ENCODE measurements at places on chromosomes 4 and X. TPM values are rescaled to one million over a fixed set of nuclear protein-coding genes. Genes with fewer than 3 reads are reported as not detected.

QRFPR gene
- not detected for total RNA-seq

SLC49A3 gene
- total RNA-seq = 11.4 TPM

CSAG1 gene
- not detected for total RNA-seq

DCAF4L1 gene
- 0.36 TPM for total RNA-seq

TNIP2 gene
- 34.9 TPM for total RNA-seq

ATP2B3 gene
- 0.09 TPM for total RNA-seq

PDE5A gene
- total RNA-seq = 55.8 TPM

SSX2 gene
- not detected for total RNA-seq

DNA sequence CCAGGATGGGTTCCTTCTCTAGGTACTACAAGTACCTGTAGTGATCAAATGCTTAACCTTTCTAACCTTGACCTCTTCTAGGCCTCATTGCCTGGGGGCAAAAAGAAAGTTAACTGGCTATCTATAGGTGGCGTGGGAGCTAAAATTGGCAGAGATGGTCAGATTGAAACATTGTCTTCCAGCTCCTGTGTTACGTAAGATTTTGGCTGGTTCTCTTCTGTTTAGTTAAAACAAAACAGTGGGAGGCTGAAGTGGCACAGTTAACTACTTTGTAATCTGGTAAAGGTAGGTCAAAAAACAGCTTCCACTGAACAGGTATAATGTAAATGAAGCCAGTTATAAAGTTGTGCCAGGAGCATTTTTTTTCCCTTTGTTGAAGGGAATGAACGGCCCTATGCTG lies 115.2 kb downstream of the MBNL3 start:
- no peak for DNase-seq

DNA sequence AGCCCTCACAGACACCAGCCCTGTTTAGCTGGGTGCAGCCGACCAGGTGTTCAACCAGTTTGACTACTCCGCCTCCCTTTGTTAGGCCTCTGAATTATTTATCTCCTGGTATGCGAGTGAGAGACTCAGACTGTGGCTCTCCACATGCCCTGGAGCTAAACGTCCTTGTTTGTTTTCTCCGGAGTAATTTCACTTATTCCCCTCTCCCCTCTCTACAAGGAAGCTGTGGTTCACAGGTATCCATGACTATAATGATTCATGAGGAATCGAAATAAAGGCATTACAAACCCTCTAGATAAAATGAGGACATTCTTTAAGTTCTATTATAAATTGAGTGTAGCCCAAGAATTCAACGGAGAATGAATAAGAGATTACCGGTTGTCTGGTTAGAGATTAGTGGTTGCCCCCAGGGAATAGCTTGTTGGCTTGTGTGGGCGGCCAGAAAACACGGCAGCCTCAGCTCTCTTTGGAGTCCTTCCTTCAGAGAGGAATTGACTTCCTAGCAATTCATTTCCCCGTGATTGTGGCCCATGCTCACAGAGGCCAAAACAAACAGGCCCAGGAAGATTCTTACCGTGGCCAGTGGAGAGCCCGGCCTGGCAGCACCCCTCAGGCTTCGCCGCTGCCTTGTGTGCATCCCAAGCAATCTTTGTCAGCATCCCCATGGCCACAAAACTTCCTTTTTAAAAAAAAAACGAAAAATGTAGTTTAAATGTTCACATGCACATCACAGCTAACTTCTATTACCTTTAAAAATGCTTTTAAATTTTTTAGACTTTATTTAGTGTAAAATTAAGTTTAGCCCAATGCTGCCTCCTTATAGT lies 60.2 kb upstream of the CBR4 start:
- no peak for DNase-seq

DNA sequence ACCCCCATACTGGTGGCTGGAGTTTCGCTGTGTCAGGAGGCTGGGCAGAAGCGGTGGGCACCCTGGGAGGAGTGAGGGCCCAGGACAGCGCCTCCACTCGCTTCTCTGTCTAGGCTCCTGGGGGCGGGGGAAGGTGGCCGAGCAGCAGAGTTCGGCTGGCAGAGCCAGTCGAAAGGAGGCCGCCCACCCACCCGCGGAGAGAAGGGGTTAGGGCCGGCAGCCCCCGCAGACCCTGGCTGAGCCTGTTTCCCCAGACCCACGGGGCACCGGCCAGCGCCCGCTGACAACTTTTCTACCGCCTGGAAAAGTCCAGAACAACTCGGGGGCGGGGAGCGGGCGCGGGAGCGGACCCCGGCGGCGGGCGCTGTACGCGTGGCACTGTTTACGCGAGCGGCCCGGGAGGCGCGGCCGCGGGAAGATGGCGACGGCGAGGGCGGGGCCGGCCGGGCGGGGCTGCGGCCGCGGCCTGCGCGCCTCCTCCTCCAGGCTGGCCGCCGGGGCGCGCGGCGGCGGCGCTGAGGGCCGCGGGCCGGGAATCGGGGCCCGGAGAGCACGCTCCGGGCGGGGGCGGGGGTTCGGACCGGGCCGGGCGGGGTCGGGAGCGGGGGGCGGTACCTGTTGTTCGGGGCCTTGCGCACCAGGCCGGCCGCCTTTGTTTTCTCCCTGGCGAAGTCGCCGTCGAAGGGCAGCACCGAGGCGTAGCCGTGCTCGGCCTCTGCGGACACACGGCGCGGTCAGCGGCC lies 628 bp downstream of the MXD4 start:
- DNase-seq = peak; percentile 75

DNA sequence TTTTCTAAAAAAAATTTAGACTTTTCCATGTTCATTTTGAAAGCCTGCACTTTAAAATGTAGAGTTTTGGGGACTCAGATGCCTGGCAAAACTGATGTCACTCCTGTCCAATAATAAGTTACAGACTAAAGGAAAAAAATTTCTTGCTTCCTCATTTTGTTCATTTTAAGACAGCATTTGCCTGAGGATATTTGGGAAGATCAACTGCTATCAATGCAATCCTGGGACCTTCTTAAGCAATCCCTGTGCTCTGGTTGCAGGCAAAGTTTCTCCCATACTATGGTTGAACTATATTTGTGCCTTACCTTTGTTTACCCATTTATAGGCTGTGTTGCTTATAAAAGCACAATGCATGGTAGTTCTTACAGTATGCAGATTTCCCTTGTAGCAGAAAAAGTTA lies 280.4 kb downstream of the CFAP47 start:
- DNase-seq = no peak

- DNase-seq = peak; percentile 97
Observed at GRCh38 chr4:1011022-1011665, at the start of gene FGFRL1. TSS of gene FGFRL1 (plus strand) at chr4:1011626. CDS start at chr4:1012486, 860 bp downstream.

DNA sequence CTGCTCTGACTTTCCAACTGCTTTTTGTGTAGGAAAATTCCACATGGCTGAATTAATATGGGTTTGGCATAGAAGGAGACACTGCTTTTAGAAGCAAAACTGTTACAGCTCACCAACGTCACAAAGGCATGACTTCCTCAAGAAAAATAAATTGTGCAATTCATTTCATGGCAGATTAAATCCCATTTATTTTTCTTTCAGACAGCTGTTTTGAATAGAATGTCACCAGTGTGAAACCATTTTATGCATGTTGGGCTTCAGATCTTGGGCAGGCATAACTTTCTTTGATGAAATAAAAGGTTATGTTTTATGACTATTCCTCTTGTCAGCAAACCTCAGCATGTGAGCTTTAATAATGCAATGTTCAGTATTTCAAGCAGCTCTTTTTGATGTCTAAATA lies 542.8 kb downstream of the GALNTL6 start:
- DNase-seq = no peak

- DNase-seq = no peak
Observed at GRCh38 chrX:21734175-21734574, 23.7 kb downstream of the SMPX start.

GRCh38 chr4:165512424-165512823 lies 133.6 kb downstream of the CPE start:
- no peak for DNase-seq

GRCh38 chr4:84875636-84876371 lies 90.7 kb downstream of the WDFY3 start:
- no peak for DNase-seq

GRCh38 chr4:141388481-141388880 lies 167.8 kb downstream of the ZNF330 start:
- DNase-seq = no peak

DNA sequence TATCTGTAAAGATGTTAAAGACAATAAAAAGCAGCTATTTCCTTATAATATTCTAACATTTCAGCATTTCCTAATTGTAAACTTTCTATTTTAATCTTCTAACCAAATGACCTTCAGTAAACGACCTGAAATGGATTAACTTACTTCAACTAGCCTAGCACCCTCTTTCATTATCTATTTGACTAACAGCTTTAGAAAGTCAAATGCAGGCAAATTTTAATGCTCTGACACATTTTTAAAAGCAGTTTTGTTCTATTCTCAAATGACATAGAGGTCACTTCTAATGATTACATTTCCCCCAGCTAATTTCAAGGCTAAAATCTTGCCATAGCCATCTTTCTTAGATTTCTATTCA lies 41.9 kb downstream of the SLC7A11 start:
- DNase-seq = no peak

DNA sequence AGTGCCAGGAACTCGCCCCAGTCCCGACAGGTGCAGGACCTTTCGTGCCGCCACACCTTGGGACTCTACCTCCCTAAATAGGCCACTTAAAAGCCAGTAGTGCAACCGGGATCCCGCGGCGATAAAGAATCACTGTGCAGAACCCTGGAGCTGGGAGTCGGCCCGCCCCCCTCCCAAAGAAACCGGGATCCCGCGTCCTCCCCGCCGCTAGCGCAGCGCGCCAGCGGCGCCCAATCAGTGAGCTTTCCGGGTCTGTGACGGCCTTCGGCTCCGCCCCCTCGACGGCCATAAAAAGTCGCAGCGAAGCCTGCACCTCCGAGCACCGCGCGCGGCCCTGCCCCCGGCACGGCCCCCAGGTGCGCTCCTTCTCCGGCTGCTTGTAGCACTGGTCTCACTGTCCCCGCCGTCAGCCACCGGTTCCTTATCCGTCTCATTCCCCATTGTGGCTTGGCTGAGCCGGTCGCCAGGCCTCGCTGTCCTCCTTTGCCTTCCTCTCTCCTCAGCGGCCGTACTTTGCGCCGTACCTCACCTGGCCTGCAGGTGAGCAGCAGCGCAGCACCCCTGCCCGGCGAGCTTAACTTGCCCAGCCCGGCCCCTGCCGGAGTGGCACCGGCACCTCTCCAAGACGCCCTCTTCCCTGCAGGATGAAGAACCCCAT lies at the start of gene LRAT:
TSS of gene LRAT (plus strand) at position 318 of the 658 bp plus-strand sequence. CDS start at position 645, 327 bp downstream.
- no peak for DNase-seq

GRCh38 chr4:140326395-140326993 lies 47.0 kb upstream of the SCOC start:
- DNase-seq = no peak

DNA sequence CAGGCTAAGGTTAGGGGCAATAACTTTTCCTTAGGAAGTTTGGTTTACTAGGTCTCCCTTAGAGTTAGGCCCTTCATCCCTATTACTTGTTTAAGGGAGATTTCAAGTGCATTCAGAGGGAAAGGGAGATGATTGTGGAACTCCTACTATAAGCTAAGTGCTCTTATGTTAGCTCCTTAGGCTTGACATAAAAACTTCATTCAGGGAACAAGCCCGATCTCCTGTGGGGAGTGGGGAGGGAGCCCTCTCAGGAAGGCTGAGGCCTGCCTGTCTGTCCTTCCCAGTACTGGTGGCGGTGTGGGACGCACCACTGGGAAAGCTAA lies 8.0 kb downstream of the KLF3 start:
- no peak for DNase-seq

DNA sequence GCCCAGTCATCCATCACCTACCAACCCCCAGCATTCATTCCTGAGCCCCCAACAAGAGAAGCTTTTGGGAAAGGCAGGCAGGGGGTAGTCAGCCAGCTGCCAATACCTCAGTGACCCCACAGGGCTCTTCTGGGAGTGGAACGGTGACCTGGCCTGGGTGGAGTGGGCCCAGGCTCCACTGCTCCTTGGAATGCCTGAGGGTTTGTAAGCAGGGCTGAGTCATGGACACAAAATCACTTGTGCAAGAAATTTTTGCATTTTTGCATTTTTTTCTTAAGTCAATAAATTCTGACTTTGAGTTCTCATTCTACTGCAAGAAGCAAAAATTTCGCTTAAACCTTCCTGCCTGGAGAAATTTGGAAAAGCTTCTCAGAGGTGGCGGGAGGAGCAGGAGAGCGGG lies 18.5 kb downstream of the SORCS2 start:
- DNase-seq = no peak

- DNase-seq = no peak
Observed at GRCh38 chr4:48046059-48046458, 29.5 kb downstream of the NIPAL1 start.

DNA sequence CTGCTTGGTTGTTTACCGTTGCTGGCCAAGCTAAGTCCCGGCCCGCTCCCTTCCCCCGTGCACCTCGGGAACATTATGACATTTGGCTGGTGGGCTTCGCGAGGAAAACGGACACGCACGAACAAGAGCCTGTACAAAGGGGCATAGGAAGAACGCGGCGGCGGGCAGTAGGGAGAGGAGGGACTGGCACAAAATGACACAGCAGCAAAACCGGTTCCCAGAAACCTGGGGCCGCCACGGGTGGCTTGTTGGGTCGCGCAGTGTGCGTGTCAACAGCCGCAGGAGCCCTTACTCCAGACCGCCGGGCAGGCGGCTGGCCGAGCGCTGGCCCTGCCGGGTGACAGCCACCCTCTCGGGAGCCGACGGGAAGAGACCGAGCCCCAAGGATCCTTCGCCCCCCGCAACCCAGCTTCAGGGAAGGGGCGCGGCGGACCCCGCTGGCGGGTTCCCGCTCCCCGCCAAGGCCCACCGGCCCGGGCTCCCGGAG lies 1.6 kb upstream of the LIN54 start:
- DNase-seq = peak; percentile 69

GRCh38 chr4:23819041-23819511 lies 70.8 kb downstream of the PPARGC1A start:
- DNase-seq = no peak

DNA sequence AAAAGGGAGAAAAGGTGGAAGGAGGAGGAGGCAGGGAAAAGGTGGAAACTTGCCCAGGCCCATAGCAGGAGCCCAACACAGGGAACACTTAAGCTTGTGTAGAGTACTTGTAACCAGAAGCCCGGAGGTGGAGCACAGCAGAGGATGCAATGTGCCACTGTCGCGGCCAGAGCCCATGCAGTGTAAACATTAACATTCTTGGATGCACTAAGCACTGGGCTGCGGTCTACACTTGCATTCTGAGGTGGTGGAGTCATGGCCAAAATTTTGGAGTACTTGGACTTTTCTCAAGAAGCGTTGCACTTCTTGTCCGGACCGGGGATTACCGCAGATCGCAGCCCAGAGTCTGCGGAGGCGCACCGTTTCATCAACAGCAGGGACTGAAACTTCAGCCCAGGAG lies 4.5 kb upstream of the RHOXF1 start:
- no peak for DNase-seq

- DNase-seq = no peak
Observed at GRCh38 chr4:183441276-183441675, 3.2 kb upstream of the CDKN2AIP start.

GRCh38 chr4:143140696-143141095 lies 44.0 kb upstream of the USP38 start:
- no peak for DNase-seq

- DNase-seq = no peak
Observed at GRCh38 chr4:85821688-85822455, 346.9 kb downstream of the ARHGAP24 start.

- DNase-seq = no peak
Observed at GRCh38 chr4:108620933-108621905, 843 bp downstream of the RPL34 start.
